ENCODE measurements at places on chromosomes 7 and 10. TPM values are rescaled to one million over a fixed set of nuclear protein-coding genes. Genes with fewer than 3 reads are reported as not detected.

DLX6 gene
- total RNA-seq = not detected

- DNase-seq = no peak
Observed at GRCh38 chr7:156032973-156033372, 220.7 kb upstream of the SHH start.

DNA sequence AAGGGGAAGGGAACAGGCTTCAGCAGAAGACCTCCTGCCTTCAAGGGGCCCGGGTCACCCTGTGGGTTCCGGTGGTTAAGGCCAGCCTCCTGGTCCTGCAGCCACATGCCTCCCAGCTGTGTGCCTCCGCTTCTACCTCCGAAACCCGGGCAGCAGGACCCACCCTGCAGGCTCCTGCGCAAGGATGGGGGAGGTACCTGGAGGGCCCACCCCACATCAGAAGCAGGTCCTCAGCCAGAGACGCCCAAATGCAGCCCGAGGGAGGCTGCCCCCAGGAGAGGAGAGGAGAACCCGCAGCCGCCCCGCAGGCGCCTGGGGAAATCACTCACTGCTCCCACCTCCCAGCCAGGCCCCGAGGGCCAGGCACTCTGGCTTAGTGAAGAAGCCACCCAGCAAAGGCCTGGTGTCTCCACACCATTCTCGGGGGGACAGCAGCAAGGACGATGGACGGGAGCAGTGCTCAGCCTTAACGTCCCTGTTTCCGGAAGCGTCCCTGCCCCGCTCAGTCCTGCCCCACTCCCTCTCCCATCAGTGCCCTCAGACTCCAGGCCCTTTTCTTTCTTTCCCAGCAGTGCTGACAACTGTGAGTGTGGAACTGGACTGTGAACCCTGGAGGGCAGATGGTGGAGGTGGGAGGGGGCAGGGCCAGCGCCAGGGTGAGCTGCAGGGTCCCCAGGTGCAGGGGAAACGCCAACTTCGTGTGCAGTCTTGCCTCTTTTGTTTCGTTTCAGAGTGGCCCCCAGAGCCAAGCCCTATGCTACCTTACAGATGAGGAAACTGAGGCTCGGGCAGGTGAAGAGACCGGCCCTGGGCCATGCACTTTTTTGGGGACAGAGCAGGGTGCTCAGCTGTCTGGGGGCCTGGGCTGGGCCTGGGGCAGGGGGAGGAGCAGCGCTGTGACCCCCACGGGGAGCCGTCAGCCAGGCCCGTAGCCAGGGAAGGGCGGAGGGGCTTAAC is 138.0 kb downstream of the FAM53B start:
- no peak for DNase-seq

- DNase-seq = no peak
Observed at GRCh38 chr7:49695971-49696370, 77.5 kb upstream of the VWC2 start.

PLA2G12B gene
- total RNA-seq = not detected
